ENCODE measurements at places on chromosomes 5 and 9.
A peak's percentile ranks its signal among the peaks of the same experiment; 100 is the strongest.

- no peak for DNase-seq
Measured at GRCh38 chr9:114006931-114007691, 71.0 kb downstream of the AMBP start.

DNA sequence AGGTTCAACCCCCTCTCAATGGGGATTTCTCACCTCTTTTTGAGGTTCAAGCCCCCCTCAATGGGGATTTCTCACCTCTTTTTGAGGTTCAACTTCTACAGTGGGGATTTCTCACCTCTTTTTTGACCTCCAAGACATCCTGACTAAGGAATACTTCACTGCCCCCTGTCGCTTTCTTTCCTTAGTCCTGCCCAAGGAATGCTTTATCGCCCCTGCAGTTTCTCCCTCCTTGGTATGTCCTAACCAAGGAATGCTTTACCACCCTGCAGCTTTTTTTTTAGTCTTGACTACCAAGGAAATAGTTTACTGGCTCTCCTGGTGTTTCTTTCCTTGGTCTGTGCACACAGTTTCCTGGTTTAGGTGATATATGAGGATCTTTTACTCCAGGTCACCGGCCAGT, 9.6 kb upstream of the IRGM start:
- DNase-seq = no peak

DNA sequence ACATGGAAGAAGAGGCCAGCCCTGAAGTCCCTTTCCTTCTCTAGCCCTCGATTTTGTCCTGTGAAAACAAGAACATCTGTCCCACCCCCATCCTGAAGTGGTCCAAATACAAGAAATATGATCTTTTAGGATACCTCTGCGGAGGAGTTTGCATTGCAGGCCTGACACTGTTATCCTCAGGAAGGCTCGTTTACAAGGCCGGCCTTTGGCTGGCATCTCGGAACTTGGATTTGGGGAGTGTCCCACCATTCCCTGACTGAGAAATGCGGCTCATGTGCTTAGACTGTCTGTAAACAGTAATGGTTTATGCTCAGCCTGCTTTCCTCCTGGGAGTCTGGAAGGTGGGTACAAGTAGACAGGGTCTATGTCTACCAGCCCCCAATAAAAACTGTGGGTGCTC, 26.4 kb downstream of the WHRN start:
- DNase-seq = no peak

GRCh38 chr9:91803151-91803940, 146.7 kb downstream of the ROR2 start:
- DNase-seq = no peak

GRCh38 chr9:124349267-124349666, 66.0 kb downstream of the PSMB7 start:
- DNase-seq = no peak

DNA sequence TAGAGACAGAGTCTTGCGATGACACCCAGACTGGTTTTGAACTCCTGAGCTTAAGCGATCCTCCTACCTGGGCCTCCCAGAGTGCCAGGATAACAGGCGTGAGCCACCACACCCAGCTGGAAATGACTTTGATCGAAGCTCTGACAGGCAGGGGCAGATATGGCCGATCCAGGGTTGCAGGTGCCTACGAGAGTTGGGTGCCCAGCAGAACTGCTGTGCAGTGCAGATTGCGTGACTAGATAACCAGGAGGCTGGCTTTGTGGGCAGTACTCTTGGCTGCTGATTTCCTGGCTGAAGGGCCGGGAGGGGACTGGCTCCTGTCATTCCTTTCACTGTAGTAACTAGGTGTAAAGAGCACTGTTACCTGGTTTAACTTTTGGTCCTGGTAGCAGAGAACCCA, 11.8 kb downstream of the TBC1D13 start:
- DNase-seq = no peak

DNA sequence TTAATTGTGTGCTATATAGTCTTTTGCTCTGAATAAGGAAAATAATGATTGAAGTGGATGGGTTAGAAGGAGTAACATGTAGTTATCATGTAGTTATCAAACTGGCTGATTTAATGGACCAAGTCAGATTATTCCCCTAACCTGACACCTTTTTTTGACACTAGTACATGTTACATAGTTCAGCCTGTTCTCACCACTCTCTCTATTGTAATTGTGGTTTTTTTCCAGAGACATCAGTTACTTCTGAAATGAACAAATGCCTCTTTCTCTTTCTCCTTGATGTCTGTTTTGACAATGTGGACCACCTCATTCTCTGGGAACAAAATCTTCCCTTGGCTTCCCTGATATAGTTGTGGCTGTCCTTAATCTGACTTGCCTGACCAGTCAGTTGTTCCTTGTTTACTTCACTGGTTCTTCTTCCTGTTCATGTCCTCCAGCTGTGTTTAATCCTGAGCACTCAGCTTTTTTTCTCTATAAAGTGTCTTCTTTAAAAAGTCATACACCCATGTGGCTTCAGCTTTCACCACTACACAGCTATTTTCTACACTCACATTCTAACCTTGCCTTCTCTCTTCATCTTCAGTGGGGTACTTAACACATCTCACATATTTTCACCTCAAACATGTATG, 243.4 kb downstream of the ARRDC3 start:
- DNase-seq = no peak

DNA sequence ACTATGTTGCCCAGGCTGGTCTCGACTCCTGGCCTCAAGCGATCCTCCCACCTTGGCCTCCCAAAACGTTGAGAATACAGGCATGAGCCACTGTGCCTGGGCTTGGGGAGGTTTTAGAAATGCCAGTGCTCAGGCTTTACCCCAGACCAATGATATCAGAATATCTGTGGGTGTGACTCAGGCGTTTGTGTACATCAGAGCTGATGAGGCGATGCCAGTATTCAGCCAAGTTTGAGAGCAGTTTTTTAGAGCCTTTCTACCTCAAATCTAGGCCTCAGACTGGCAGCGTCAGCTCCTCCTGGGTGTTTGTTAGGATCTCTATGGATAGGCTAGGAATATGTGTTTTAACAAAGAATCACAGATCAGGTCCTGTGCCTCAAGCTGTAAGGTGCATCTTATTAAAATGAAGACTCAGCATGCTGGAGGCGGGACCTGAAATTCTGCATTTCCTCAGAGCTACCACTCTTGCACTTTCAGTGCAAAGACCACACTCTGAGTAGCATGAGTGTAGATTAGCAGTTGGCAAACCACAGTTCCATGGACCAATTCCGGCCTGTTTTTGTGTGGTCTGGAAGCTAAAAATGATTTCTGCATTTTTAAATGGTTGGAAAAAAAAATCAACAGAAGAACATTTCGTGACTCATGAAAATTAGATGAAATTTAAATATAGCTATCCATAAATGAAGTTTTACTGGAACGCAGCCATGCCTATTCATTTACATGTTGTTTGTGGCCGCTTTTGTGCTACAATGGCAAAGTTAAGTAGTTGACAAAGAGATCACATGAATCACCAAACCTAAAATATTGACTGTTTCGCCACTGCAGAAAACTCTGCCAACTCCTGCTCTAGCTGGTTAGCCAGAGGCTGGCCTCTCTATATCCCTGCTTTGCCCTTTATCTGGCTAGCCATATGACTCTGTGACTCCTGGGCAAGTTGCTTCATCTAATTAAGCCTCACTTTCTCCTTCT, 92.2 kb downstream of the KLF4 start:
- DNase-seq = no peak

- no peak for DNase-seq
Measured at GRCh38 chr5:39543335-39543734, 118.6 kb upstream of the DAB2 start.

- no peak for DNase-seq
Measured at GRCh38 chr9:33469891-33470290, 3.8 kb downstream of the NOL6 start.

DNA sequence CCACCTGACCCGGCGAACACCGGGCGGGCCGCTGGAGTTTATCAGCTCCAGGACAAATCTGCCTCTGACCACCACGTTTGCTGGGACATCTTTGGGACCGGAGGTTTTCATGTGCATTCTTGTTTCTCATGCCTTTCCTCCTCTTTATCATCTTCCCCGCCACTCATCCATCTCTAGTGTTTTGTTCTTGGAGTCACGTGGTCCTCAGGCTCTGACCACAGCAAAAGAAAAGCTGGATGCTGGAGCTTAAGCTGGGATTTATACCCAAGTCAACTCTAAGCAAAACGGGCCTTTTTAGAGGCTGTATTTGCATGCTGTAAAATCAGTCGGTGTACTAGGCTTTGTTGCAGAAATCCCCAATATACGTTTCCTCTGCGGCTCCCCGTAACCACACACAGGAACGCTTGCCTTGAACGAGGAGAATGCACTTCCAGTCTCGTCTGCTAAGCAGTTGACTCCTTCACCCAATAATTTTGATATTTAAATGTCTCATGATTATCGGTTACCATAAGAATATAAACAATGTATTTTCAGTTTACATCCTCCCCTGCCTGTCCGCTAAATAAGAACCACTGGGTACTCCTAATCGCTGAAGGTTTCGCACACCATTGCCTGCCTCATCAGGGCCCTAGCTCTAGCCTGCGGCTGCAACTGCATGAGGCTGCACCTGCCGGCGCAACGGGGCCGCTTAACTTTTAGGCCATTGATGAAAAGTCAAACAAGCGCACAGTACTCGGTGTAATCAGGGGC, 560 bp upstream of the NDUFS6 start:
- DNase-seq = peak; percentile 38

DNA sequence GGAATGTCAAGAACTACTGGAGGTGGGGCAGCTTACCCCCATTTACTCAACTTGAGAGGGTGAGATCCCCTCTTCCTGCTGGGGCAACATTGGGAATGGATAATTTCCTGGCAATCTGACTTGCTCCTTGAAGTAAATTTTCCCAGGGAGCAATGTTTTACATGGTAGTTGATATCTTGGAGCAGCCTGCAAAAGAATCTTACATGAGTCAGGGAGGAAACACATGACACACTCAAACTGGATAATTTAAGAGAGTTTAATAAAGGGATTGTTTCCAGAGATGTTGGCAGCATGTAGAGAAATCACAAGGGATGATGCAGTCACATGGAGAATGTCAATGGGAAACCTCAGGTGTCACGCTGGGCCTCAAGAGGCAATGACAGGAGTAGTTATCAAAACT, 212.5 kb downstream of the GAS1 start:
- no peak for DNase-seq

GRCh38 chr5:148687427-148687826, 33.1 kb upstream of the HTR4 start:
- DNase-seq = no peak

DNA sequence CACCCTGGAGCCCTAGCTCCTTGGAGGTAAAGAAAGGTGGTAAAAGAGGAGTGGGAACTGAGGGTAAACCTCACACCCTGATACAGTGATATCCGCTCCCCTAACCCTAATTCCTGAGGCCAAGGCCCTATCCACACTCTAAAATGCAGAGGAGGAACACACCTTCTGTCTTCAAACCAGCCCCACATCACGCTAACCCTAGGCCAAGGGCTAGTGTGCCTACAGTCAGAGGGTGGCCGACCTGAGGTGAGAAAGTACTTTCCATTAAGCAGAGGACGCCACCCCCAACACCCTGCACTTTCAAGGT, 590 bp downstream of the HDAC3 start:
- no peak for DNase-seq

GRCh38 chr5:176355400-176356178, 6.0 kb downstream of the KIAA1191 start:
- DNase-seq = no peak

DNA sequence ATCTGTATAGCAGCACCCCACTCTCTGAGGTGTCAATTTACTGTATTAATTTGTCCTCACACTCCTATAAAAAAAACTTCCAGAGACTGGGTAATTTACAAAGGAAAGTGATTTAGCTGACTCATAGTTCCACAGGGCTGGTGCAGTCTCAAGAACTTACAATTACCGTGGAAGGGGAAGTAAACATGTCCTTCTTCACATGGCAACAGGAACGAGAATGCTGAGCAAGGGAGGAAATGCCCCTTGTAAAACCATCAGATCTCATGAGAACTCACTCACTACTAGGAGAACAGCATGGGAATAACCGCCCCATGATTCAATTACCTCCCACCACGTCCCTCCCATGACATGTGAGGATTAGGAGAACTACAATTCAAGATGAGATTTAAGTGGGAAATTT, 602.6 kb downstream of the MTRR start:
- DNase-seq = no peak

DNA sequence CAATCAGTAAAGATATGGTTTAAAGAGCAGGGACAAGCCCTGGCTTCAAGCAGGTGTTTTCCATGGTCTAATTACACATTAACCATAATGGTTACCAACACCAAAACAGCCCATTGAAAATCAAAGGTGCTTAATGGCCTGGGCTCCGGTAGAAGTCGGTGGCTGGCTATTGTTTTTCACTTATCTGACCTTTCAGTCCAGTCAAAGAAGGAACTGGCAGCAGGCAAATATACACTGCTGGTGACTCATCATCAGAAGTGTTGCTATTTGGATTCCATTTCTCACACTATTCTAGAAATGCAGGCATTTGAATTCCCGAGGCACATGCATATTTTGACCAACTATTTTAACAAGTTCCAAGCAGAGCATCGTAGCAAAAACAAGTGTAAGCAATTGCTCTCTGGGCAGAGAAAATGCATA, 26.3 kb upstream of the GABRP start:
- DNase-seq = no peak

DNA sequence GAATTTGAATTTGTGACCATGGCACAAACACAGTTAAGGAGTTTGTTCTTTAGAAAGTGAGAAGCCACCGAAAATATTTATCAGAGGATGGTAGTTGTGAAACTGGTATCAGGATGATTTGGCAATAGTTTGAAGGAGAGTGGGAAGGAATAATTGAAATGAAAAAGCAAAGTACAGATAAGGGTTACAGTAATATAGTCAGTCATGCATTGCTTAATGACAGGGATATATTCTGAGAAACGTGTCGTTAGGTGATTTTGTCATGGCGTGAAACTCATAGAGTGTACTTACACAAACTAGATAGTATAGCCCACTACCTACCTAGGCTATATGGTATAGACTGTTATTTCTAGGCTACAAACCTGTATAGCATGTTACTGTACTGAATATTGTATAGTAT, 84.2 kb downstream of the GPBP1 start:
- no peak for DNase-seq

DNA sequence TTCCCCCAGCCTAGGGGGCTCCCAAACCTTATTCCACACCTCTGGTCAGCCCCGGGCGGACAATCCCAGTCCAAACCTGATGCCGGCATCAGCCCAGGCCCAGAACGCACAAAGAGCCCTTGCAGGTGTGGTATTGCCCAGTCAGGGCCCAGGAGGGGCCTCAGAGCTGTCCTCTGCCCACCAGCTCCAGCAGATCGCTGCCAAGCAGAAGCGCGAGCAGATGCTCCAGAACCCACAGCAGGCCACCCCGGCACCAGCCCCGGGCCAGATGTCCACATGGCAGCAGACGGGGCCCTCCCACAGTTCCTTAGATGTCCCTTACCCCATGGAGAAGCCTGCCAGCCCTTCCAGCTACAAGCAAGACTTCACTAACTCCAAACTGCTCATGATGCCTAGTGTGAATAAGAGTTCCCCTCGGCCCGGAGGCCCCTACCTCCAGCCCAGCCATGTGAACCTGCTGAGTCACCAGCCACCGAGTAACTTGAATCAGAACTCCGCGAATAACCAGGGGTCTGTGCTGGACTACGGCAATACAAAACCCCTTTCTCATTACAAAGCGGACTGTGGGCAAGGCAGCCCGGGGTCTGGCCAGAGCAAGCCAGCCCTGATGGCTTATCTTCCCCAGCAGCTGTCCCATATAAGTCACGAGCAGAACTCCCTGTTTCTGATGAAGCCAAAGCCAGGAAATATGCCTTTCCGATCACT, 27.6 kb upstream of the LTC4S start:
- no peak for DNase-seq

GRCh38 chr5:104913841-104914281, 1351.3 kb upstream of the NUDT12 start:
- DNase-seq = no peak
